ENCODE measurements at places on chromosomes 1 and 21.
A peak's percentile ranks its signal among the peaks of the same experiment; 100 is the strongest.

GRCh38 chr1:89978755-89979154 lies 16.2 kb upstream of the ZNF326 start:
- DNase-seq: no peak

DNA sequence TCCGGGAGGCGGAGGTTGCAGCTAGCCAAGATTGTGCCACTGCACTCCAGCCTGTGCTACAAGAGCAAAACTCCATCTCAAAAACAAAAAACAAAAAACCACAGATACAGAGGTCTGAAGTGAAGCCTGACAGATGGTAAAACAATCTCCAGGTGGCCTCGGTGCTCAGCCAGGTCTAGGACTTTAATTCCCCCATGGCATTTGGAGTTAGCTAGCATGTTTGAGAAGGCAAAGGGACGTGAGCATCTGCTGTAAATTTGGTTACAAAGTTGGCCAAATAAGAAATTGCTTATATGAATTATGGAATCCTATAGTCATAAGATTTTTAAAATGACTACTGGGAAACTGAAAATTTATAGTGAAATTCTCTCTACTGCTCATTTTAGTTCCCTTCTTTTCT lies 98.3 kb upstream of the FMN2 start:
- no peak for DNase-seq

DNA sequence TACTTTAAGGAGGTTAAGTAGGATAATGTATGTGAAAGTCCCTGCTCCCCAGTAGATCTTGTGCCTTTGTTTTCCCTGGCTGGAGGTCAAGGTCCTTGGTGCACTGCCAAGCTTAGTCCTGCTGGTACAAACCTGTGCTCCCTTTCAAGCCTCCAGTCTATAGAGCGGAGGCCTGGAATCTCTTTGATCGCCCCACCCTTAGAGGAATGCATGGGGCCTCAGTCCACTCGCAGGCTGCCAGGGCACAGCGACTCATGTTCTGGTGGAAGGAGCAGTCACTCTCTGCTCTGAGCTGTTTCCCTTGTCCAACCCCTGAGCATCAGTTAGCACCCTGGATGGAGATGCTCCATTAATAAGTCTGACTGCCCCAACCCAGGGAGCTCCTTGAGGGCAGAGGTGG lies 121.8 kb downstream of the HMGB4 start:
- DNase-seq: no peak

GRCh38 chr1:58883037-58883887 lies 99.4 kb upstream of the JUN start:
- no peak for DNase-seq

- no peak for DNase-seq
Measured at GRCh38 chr1:66437136-66437401, 96.9 kb upstream of the SGIP1 start.

DNA sequence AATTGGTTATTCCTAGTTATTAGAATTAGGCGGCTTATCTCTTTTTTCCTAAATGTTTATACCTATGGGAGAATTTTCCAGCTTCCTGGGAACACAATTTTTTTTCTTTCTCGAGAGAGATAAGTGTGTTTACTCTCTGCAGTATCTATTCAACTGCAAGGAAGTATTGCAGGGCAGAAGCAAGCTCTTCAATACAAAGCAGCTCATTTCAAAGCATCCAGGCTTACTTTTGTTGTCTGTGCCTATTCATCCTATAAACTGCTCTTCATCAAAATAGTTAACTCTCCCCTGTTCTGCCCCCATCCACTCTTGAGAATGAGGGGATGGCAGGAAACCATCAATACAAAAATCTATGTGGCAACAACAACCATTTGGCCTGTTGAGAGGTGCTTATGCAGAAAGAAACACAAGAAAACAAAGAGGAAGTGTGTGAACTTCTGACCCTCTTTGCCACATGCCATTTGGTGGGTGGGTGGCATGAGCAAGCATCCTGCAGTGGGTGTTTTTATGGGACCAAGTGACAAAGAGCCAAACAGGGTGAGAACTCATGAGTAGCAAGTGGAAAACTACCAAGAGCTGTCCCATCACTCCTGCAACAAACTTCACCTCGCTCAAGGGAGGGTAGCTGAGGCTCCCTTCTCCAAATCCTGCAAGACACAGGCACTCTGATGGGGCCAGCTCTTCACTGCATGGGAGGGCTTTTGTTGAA lies 50.6 kb upstream of the MRPS6 start:
- peak; percentile 65 for DNase-seq

DNA sequence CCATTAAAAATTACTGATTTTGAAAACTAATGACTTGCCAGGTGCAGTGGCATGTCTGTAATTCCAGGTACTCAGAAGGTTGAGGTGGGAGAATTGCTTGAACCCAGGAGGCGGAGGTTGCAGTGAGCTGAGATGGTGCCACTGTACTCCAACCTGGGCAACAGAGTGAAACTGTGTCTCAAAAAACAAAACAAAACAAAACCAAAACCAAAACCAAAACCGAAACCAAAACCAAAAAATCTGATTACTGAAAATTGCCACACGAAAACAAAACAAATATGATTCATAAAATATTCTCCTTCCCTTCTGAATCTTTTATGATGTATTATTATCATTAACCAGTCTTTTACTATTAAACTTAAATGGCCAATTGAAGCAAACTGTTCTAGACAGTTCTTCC lies 74.1 kb downstream of the SERINC2 start:
- DNase-seq: no peak

- DNase-seq: no peak
Measured at GRCh38 chr1:117609471-117609911, 3.6 kb downstream of the TENT5C start.

- DNase-seq: no peak
Measured at GRCh38 chr1:14605945-14606344, 7.5 kb downstream of the KAZN start.

DNA sequence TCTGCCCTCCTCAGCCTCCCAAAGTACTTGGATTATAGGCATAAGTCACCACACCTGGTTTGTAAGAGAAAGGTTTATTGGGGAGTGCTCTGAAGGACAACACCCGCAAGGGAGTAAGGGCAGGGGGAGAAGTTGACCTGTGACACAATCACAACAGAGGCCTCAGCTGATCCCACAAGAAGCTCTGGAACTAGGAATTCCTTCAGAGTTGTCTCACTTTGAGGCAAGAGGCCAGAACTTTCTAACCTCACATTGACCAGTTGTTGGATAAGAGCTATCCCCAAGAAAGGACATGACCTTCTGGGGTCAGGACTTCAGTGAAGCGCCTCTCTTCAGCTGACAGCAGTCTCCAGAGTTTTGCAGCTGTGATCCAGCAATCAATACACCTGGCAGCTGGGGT lies 27.4 kb upstream of the RC3H1 start:
- no peak for DNase-seq

DNA sequence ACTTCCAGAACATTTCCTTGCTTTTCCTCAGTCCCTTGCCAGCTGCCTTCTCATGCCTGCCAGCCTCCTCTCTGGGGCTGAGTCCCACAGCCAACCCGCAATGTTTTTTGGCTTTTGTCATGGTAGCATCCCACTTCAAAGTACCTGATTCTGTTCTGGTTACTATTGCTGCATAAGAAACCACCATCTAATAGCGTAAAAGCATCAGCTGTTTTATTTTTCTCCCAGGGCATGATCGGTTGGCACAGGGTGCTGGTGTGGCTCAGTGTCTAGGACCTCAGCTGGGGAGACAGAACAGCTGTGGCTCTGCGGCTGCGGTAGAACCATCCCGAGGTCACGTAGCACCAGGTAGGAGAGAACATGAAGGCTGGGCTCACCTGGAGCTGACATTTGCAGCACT lies 8.9 kb upstream of the PRMT2 start:
- DNase-seq: no peak

- DNase-seq: no peak
Measured at GRCh38 chr1:10353282-10353681, 45.6 kb upstream of the PGD start.

- no peak for DNase-seq
Measured at GRCh38 chr1:63343922-63344321, 21.6 kb downstream of the FOXD3 start.

GRCh38 chr1:12169442-12170135 lies 2.8 kb downstream of the TNFRSF1B start:
- no peak for DNase-seq

DNA sequence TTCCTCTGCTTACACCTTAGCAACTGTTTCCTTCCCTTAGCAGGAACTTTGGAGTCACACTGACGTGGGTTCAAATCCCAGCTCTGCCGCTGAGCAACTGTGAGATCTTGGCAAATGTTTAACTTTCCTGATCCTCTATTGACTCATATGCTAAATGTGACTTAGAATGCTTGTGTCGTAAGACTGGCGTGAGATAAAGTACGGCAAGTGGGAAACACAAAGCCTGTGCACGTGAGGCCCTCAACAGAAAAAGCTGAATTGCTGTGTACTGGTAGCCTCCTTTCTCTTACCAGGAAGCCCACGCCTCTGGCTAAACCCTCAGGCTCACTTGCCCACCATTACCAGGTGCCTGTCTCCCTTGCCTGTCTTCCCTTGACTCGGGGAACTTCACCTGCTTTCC lies 135.4 kb upstream of the TNR start:
- DNase-seq: no peak

DNA sequence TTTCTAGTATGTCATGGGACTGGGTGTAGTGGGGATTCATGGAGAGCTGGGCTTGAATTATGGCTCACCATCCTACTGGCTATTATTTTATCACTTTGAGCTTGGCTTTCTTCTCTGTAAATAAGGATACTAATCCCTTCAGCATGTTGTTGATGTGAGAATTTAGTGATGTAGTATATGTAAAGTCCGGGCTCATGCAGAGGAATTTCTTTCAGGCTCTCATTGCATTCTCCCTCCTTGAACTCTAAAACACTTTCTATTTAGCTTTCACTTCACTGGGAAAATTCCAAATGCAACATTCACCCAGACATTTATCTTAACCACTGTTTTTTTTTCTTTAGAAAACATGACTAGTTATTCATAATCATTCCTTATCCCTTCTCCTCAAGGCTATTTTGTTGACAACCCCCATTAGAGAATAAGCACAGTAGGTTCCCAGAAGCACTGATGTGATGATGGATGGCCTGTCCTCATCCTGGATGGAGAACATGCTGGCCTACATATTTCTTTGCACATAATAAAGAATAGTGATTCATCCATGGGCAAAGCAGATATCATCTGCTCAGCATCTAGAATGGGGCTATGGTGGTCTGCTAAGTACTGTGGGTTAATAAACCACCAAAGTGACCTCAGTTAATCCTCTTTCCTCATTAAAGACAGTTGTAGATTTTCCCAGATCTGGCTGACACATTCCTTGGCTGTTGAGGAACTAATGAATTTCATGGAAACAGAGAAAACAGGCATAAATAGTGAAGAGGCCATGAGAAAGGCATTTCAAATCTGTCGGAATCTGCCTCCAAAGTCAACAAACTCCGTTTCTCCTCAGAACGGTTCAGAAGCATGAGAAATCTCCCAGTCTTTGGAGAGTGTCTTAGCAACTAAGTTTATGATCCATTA lies 68.0 kb upstream of the CYP2J2 start:
- no peak for DNase-seq

DNA sequence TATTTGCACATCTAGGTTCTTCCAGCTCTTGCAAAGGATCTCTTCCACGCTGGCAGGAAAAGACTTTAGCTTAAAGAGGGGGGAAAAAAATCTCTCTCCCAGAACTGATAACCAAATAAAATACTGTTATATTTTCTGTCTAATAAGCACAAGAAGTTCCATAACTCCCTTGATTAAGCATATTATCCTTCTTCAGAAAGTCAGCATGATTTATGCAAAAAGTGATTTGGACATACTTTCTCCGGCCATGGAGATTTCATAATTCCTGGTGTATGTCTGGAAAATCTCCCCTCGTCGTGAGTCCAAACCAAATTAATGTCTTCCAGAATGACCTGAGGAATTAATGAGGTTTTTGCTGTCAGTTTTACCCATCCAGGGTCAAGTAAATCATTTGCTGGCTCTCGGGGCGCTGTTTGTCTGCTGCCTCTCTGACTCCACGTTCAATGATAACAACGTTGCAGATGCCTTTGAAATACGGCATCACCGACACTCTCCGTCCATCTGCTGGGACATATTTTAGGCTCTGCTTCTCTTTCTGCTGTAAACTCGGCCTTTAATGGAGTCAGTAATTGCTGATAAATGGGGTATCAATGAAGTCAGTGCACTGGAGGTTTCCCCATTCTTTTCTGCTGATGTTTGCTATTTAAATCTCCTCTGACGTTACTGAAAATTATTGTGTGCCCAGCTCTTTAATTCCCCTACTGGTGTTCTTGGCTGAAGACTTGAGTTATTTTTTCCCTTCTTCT lies 112.9 kb downstream of the HLX start:
- no peak for DNase-seq

DNA sequence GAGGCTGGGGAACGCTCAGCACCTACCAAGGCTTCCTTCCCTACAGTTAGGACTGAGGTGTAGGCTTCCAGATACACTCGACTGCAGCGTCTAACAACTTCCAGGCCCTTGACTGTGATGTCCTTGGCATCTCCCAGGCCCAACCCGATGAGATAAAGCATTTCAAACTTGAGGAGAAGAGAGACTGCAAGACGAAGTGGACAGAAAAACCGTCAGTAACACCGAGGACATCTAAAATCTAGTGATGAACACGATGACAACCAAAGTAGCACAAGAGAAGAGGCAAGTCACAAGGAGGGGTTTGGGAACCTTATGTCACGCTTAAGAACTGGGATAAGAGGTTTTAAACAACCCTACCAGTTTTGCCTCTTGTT lies 314 bp downstream of the DPH5 start:
- DNase-seq: no peak

DNA sequence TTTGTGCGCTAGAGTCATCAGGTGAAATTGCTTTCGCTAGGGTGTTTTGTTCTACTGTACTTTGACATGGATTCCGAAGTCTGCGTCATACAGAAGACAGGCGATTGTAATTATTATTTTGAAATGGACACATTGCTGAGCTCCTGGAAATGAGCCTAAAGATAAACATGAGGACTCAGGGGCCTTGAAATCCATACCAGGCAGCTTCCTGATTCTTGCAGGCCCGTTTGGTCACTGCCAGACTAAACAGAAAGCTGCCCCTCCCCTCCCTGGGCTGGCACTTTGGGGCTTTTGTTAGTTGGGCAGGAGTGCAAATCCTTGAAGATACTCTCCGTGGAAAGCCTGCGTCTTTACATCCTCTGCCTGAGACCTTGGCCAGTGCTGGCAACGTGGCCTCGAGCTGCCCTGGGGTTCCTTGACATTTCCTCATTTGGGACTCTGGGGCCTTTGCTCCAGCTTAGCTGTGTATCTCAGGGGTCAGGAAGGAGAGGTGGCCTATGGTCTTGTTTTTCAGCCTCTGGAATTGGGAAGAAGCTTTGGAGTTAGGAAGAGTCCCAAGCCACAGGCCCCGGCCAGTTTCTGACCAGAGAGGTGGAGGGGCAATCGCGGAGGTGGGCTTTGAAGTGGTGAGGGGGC lies 26.9 kb upstream of the KCNE2 start:
- DNase-seq: no peak

DNA sequence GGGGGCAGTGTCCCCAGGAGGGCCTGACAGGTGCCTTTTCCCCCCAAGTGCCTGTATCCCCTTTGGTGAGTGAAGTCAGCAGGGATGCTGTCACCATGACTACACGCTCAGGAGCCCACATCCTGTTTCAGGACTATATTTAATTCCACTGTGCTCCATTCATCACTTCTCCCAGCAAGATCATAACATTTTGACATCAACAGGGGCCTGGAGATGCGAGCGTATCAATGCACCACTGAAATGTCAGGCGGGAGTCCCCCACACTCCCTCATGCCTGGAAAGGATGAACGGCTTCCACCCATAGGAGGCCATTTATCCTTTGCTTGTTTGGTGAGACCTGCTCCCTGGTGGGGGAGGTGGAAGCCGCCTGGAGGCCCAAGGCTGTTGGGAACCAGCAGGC lies 119.1 kb downstream of the PTPRU start:
- DNase-seq: no peak

- no peak for DNase-seq
Measured at GRCh38 chr1:100448366-100448765, 89.6 kb upstream of the GPR88 start.

GRCh38 chr1:66276218-66276617 lies 257.7 kb upstream of the SGIP1 start:
- DNase-seq: no peak
